AML-193 (cell line): ENCODE measurements at places on chromosomes 16 and 17.

DNA sequence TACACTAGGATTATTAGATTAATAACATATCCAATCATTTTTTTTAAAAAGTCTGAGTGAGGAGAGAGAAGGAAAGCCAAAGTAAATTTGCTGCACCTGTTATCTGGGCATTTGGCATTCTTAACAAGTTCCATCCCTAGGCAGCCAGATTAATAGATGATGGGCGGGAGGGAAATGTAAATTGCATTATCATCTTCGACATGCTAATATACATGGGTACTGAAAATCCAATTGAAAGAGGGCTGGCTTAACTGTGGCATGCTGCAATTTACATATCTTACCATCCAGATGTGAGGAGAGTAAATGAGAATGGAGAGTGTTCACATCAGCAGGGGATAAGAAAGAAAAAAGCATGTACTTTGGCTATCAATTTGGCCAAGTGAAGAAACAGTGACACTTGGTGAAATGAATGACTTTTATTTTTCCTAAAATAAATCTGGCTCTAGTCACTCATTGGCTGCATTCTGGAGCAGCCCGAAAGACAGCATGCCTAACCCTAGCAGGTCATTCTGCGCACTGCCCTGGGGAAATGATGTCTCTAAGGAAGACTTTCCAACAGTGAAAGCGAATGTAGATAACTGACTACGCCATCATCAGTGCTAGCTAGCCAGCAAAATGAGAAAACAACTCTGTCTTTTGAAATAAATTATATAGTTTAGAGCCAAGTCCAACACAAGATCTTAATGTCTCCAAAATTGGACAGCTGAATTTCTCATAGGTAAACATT is 57.9 kb downstream of the HYDIN start:
- DNase-seq: no peak

DNA sequence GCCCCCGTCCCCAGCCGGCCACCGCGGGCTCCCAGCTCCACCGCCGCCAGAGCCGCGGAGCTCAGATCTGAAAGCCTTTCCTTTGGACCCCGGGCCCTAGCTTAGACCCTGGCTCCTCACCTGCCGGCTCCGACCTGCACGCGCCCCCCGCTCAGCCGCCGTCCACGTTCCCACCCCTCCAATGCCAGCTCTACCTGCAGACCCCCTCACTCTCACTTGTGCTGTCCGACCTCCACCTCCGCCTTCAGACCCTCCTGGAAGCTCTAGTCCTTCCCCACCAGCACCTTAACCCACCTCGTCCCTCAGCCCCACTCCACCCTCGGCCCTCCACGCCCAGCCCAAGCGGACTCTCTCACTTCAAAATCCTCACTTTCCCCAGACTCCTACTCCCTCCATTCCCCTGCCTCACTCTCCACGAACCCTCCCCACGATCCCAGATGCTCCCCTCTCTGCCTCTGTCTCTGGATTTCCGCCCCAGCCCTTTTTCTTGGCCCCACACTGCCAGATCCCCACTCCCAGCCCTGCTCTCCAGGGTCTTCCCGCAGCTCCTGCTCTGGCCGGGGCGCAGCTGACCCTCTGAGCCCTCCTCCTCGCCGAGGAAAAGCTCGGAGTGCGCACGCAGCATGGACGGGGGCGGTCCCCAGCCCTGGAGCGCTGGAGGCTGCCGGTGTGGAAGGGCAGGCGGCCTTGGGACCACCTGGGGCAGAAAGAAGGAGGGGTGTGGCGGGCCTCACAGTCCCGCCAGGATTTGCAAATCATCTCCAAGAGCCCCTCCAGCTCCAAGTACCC is at the start of gene TMEM114:
TMEM114 (minus strand) TSS at position 612 of the 789 bp plus-strand sequence. CDS start 673 bp downstream, outside the sequence.
- DNase-seq: no peak

- no peak for DNase-seq
Measured at GRCh38 chr16:72247821-72248253, 75.9 kb upstream of the PMFBP1 start.

DNA sequence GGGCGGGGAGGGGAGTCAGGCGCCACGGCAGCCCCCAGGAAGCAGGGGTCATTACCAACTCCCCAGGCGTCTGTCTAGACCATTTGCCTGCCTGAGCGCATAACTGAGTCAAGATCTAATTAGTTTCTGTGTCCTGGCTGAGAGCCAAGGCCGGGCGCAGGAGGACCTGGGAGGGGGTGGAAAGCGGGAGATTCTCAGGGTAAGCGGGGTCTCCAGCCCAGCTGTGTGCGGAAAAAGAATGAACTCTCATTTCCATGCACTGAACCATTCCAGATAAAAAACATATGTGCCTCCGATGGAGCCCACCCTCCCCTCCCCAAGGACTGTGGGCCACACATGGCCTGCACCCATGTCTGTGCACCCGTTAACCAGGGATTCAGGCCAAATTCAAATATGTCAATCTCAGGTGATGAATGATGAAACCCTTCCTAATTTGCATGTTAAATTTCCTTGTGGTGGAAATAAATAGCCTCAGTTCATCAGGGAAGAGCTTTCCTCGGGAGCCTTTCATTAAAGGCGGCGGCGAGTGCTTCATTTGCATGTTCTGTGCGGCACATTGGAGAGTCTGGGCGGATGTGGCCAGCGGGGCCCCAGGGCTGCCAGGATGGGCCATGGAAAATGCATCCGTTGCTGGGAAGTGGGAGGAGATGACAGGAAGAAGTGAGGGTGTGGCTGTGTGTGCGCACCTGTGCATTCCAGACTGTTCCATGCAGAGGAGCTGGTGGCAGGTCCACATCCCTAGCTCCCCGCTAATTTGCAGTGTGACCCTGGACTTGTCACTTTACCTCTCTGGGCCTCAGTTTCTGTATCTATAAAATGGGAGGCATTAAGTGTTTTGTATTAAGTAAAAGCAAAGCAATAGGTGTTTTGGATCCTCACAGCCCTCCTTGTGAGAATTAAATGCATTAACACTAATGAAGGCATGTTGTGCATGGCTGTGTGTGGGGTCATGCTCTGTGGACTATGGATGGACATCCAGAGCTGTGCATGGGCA is 151.1 kb downstream of the SDK2 start:
- no peak for DNase-seq

- no peak for DNase-seq
Measured at GRCh38 chr17:33696102-33696501, 403.0 kb upstream of the ASIC2 start.

DNA sequence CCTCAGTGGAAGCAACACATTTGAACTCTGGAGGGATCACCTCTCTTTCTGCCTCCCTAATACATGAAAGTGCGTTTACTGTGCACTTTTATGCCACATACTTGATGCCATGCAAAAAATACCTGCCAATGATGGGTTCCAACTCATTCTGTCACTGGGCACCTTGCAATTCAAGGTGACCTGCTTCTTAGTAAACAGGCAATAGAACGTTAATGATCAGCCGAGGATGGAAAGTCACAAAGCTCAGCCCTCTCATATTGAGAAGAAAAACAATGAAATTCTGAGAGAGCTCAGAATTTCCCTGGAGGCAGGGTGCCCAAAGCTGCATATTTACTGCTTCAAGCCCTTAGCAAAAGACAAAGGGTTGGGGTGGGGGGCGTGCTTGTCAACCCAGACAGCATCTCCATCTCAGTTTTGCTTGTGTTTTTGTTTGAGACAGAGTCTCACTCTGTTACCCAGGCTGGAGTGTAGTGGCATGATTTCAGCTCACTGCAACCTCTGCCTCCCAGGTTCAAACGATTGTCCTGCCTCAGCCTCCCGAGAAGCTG is 23.2 kb downstream of the LITAF start:
- no peak for DNase-seq

GRCh38 chr17:78044280-78044835 is 84.2 kb downstream of the TMC6 start:
- no peak for DNase-seq

GRCh38 chr16:66510298-66510697 is 39.6 kb downstream of the TK2 start:
- no peak for DNase-seq

DNA sequence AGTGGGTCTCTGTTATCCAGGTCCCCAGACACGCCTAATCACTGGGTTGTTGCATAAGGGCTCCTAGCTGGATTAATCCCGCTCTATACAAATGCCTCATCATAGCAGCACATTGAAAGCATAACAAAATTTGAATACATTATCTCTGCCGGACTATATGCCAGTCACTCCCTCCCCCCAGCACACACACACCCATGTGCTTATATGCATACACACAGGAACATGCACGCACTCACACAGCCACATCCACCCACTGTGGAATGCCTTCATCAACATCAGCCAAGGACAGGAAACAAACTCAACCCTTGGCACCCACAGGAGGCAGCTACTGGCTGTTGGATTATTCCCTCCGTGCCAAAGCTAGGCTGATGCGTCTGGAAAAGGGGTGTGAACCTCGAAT is 3.5 kb upstream of the CDH13 start:
- no peak for DNase-seq

GRCh38 chr17:8927395-8927794 is 38.1 kb downstream of the PIK3R5 start:
- DNase-seq: no peak

DNA sequence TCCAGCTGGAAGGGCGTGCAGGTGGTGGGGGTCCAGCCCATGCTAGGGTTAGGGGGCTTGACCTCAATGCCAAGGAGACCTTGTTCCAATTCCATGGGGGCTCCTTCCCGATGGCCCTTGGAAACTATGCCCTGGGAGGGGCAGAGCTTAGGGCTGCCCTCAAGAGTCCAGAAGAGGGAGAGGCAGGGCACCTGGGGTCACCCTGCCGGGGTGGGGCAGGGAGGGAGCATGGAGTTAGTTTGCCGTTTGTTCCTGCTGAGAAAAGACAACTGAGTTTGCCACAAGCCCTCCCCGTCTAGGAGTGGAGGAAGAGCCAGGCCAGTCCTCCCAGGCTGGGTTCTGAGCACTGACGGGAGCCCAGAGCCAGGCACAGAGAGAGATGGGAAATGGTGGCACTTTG is 21.4 kb downstream of the MMP15 start:
- no peak for DNase-seq

GRCh38 chr16:11440657-11441012 is 95.4 kb downstream of the RMI2 start:
- no peak for DNase-seq

GRCh38 chr17:35695613-35696012 is 35.8 kb upstream of the RASL10B start:
- no peak for DNase-seq

DNA sequence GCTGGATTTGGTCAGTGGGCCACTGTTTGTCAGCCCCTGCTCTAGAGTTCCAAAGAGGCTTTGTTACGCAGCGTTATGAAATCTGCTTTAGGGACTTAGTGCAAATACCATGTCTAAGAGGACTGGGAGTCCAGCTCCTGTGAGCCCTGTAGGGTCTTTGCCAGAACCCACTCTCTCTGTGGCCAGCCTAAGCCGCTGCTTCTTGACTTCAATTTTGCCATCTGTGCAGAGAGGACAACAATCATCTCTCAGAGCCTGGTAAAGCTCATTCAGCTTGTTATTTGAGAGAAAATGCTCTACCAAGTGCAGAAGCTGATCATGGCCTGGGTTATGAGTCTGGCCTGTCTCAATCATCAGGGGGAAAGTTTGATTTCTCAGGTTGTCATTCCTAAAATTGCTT is 17.9 kb downstream of the CA10 start:
- no peak for DNase-seq

DNA sequence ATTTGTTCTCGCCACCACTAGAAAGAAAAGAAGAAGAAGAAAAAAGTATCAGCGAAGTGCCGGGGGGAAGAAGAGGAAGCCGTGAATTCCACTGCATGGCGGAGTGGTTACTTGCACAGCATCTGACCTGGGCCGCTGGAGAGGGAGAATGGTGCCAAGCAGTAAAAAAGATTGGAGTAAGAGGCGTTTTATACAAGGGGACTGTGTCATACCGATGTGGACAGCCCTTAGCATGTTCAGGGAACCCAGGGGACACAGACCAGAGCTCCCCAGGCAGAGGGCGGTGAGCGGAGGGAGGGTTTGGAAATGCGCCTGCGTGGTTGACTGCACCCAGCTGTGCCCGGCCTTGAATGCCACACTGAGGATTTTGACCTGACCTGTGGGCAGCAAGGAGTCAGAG is 52.8 kb downstream of the PLXDC1 start:
- no peak for DNase-seq

DNA sequence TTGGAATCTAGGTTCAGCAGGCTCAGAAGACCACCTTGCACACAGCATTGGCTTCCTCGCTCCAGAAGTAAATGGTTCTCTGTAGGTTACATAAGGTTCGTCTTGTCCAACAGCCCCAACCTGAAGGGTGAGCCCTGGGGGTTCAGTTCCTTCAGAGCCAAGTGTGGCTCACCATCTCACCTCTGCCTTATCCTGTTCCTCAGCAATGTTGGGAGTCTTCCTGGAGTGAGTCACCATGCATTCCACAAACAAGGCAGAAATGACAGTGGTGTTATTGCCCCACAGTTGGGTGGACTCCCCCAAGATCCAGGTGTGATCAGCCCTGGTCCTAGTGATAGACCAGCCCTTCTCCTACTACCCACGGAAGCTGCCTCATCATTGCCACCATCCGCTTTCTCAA is 26.8 kb upstream of the SMPD3 start:
- DNase-seq: no peak

- no peak for DNase-seq
Measured at GRCh38 chr16:14110728-14111251, 39.7 kb downstream of the MRTFB start.

DNA sequence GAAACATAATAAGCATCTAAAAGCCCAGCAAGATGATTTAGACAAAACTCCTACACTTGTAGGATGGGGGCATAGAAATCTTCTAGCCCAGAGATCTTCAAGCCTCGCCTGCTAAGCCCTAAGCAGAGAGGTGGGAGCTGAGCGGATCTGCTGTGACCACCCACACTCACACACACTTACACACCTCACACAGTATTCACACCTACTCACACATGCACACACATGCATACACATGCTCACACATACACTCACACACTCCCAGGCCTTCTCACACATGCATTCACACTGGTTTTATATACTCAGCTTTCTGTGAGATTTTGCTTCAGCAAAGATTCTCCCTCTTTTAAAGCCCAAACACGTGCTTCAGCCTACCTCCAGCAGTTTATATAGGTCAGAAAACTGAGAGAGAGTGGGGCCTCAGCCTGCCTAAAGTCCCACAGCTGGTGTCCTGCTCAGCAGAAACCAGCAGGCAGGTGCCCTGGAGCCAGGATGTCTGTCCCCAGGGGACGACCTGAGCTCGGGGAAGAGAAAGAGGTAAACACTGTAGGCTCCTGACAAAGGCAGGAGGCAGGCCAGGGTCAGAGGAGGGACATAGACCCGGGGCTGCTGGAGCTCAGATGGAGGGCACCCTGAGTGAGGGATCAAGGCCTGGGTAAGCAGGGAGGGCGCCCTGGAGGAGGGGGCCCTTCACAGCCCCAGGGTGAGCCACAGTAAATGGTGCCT is 12.0 kb upstream of the KRT19 start:
- no peak for DNase-seq

DNA sequence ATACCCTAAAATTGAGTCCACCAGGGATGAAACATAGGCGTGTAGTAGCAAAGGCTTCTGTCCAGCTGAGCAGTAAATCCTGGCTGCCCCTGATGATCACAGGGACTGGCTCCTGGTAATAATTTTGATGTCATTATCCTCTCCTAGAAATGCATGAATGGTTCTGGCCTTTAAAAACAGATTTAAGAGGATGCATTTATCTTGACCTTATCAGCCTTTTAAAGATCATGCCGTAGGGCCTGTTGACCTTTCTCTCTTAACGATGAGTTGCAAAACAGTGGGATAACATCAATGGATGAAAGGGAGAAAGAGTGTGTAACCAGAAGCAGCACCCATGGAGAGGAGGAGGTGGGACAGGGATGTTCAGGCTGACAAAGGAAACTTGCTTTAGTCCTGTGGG is 128.5 kb downstream of the CA10 start:
- no peak for DNase-seq
